ENCODE measurements at places on chromosomes 12 and 14. TPM values are rescaled to one million over a fixed set of nuclear protein-coding genes. Genes with fewer than 3 reads are reported as not detected.

The C12orf42 gene
- 0.18 TPM for total RNA-seq

The B4GALNT3 gene
- 7.0 TPM for total RNA-seq

The EML1 gene
- 19.3 TPM for total RNA-seq

The CD163L1 gene
- total RNA-seq: 0.11 TPM

The CISTR gene
- not detected for total RNA-seq

The C1R gene
- total RNA-seq: 45.1 TPM

The CLEC9A gene
- total RNA-seq: not detected

The ANO2 gene
- total RNA-seq: 7.6 TPM

The CDC42BPB gene
- 103 TPM for total RNA-seq

- H3K27ac ChIP-seq: no peak overlapping the region
- H3K27me3 ChIP-seq: no peaks in the 10 kb centered on the region
- no peak overlapping the region for H3K4me3 ChIP-seq
- no peaks in the 10 kb centered on the region for H3K4me1 ChIP-seq
Observed at GRCh38 chr12:34394211-34395055, 372.1 kb downstream of the ALG10 start.

GRCh38 chr12:51643951-51644350 lies 52.9 kb downstream of the SCN8A start:
- H3K27me3 ChIP-seq: no peaks in the 10 kb centered on the region
- peaks cover 2% of the 10 kb centered on the region for H3K4me1 ChIP-seq
- H3K27ac ChIP-seq: no peak overlapping the region
- H3K36me3 ChIP-seq: no peaks in the 10 kb centered on the region
- DNase-seq: no peak

DNA sequence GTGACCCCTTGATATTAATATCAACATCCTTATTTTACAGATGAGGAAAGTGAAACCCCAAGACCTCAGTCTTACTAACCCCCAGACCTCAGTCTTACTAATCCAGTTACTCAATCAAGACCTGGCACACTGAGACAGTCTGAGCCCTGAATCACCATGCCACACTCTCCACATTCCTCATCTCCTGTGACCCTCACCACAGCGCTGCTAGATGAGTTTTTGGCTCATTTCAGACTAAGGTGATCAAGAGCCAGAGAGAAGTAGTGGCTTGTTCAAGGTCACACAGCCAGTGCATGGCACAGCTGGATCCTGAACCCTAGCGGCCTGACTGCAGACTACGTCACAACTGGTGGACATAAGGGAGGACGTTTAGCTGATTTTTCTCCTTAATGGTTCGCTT lies 579.2 kb downstream of the BCL11B start:
- DNase-seq: no peak
- H3K4me1 ChIP-seq: no peaks in the 10 kb centered on the region
- no peak overlapping the region for H3K4me3 ChIP-seq
- no peaks in the 10 kb centered on the region for H3K36me3 ChIP-seq
- peaks cover 10% of the 10 kb centered on the region for H3K27me3 ChIP-seq

DNA sequence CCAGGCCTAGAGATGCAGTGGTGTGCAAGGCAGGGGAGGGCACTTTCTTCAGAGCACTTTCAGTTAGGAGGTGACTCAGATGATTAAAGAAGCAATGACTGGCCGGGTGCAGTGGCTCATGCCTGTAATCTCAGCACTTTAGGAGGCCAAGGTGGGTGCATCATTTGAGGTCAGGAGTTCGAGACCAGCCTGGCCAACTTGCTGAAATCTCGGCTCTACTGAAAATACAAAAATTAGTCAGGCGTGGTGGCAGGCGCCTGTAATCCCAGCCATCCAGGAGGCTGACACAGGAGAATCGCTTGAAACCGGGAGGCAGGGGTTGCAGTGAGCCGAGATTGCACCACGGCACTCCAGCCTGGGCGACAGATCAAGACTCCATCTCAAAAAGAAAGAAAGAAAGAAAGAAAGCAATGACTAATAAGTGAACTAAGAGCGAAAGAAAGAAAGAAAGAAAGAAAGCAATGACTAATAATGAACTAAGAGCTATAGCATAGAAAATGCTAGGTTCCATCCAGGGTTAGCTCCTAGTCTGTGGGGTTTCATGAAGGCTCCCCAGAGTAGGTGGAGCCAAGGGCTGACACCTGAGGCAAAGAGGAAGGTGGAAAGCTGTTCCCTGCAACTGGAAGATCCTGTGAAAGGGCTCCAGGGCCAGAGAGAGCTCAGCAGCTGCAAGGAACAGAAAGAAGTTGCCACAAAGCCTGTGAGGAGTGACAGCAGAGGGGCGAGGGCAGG lies 334.5 kb downstream of the CACNA1C start:
- no peak for DNase-seq
- no peak overlapping the region for H3K27ac ChIP-seq
- H3K4me1 ChIP-seq: peaks cover 30% of the 10 kb centered on the region
- no peaks in the 10 kb centered on the region for H3K27me3 ChIP-seq

DNA sequence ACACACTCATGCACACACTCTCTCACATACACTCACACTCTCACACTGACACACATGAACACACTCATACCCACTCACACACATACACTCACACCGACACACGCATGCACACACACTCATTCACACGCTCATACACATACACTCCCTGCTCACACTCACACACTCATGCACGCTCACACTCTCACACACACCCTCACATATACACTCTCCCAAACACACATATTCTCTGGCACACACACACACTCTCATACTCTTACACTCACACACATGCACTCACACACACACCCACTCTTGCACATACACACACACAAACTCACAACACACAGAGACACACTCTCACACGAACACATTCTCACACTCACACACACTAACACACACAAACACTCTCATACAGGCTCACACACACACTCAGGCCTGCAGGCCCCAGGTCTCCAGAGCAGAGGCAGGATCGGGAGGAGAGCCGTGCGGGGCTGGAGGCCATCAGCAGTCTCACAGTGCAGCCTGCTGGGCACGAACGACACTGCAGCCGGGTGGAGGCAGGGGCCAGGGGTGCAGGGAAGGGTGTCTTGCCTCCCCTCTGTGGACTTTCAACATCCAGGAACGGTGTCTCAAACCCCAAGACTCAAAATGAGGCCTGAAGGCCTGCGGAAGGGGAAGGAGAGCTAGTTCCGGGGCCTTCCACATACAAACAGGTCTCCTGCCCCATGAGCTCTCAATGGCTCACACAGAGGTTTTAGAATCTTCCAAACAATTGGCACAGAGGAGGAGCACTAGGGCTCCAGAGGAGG lies 148.7 kb downstream of the ANO2 start:
- H3K27me3 ChIP-seq: peaks cover 8% of the 10 kb centered on the region
- no peaks in the 10 kb centered on the region for H3K4me1 ChIP-seq
- H3K27ac ChIP-seq: no peak overlapping the region
- H3K4me3 ChIP-seq: no peak overlapping the region
- no peaks in the 10 kb centered on the region for H3K36me3 ChIP-seq

DNA sequence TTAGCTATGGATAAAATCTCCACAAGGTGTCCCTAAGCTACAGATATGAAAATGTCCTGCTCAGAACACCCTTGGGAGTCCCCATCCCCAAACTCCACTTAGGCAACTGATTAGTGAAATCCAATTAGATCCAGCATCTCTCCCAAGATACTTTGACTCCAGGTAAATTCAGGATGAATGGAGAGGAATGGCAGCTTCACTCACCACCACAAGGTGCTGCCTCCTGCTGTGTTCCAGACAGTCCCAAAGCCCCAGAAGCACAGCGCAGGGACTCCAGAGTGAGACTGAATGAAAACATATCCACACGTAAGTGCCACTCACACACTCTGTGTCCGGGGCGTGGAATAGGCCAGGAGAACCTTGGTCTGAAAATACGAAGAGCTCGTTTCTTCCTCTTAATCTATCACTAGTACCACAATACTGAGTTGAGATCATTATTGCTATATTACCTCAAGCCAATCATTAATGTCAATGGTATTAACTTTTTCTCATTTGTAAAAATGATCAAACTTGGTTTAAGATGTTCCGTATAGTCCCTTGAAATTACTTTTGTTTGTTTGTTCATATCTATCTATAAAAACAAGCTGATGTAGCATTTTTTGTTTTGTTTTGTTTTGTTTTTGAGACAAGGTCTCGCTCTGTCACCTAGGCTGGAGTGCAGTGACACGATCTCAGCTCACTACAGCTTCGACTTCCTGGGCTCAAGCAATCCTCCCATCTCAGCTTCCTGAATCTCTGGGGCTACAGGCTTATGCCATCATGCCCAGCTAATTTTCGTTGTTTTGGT lies 70.0 kb upstream of the BICD1 start:
- no peaks in the 10 kb centered on the region for H3K27me3 ChIP-seq
- H3K27ac ChIP-seq: no peak overlapping the region
- peaks cover 49% of the 10 kb centered on the region for H3K4me1 ChIP-seq
- DNase-seq: no peak
- no peak overlapping the region for H3K4me3 ChIP-seq

DNA sequence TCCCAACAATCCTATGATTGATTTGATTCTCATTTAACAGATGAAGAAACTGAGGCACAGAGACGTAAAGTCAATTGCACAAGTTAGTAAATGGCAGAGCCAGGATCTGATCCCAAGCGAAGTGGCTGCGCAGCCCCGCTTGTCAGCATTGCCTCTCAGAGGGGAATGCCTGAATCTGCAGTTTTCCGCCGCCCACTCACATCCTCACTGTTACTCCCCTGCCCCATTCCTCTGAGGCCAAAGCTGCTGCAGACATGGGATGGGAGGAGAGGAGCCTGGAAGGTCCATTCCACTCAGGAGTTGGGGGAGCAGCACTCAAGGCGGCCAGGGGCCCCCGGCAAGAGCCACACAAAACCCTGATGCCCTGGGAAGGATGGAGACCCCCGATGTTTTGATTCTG lies 1.0 kb downstream of the NRIP2 start:
- no peak overlapping the region for H3K27ac ChIP-seq
- H3K4me3 ChIP-seq: no peak overlapping the region
- H3K27me3 ChIP-seq: no peaks in the 10 kb centered on the region
- H3K36me3 ChIP-seq: peaks cover 13% of the 10 kb centered on the region
- DNase-seq: no peak

DNA sequence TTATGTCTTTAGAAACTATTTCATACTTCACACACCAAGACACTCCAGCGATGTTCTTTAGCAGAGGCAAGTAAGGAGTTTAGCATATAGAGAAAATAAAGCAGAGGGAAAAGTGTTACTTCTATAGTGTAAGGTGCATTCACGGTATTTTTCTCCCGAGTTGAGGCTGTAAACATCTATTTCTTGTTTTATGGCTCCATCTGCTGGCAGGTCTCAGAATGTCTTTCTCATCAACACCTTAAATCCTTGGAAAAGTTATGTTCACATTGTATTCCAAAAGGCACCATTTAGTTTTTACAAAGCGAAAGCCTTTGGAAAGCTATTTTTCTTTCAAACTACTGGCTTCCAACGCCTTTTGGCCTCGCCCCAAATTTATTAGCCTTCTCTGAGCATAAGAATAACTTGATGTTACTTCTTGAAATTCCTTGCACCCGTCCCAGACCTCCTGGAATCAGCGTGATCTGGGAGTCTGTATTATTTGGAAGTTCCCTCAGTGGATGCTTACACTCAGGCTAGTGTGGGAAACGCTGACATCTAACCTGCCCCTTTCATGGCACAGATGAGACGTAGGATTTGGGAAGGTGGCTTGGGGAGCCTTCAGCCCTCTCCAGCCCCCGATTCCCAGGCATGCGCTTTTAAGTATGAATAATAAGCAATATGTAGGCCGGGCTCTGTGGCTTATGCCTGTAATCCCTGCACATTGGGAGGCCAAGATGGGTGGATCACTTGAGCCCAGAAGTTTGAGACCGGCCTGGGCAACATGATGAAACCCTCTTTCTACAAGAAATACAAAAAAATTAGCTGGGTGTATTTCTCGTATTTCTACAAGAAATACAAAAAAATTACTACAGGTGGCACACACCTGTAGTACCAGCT lies 1.9 kb upstream of the PIWIL1 start:
- H3K4me1 ChIP-seq: no peaks in the 10 kb centered on the region
- peaks cover 54% of the 10 kb centered on the region for H3K27me3 ChIP-seq
- no peak overlapping the region for H3K4me3 ChIP-seq
- H3K27ac ChIP-seq: no peak overlapping the region
- no peaks in the 10 kb centered on the region for H3K36me3 ChIP-seq

DNA sequence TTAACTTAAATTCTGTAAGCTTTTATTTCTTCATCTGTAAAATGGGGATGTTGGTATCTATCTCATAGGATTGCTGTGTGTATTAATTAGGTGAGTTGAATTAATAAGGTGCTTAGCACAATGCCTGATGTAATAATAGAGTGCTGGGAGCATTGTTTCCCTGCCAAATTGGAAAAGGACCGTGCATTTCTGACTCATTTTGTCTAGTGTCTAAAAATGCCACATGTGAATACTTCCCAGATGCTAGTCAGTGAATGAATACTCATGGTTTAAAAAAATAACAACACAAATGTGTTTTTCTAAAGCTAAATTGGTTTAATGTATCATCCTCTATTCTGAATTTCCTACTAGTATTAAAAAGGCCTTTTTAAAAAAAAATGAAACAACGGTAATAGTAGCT lies 45.4 kb upstream of the NEDD1 start:
- H3K4me1 ChIP-seq: peaks cover 5% of the 10 kb centered on the region
- peaks cover 2% of the 10 kb centered on the region for H3K36me3 ChIP-seq
- peaks cover 9% of the 10 kb centered on the region for H3K27me3 ChIP-seq
- H3K27ac ChIP-seq: no peak overlapping the region

All from mesothelial cell of epicardium (in vitro differentiated cells).